Osteoblast (primary cell): ENCODE measurements at places on chromosomes 2 and 18. TPM values are rescaled to one million over a fixed set of nuclear protein-coding genes. Genes with fewer than 3 reads are reported as not detected.

DNA sequence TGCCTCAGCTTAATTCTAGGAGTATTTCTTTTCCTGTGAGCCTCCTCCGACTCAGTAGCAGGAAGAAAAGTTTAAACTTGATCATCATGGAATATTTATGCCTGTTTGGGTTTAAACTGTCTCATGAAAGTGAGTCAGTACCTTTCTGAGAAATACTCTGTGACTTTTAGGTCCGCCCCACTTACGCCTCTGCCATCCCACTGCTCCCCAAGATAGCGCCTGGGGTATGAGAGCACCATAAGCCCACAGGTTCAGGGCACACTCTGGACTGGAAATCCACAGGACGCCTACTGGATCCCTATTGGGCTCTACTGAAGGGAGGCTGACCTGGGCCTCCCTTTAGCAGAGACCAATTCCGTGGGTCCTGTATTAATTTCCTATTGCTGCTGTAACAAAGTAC is 175.8 kb upstream of the CDH20 start:
- no peak overlapping the region for H3K4me3 ChIP-seq
- no peaks in the 10 kb centered on the region for H3K36me3 ChIP-seq
- DNase-seq = no peak
- H3K27me3 ChIP-seq = no peaks in the 10 kb centered on the region
- no peaks in the 10 kb centered on the region for H3K4me1 ChIP-seq

DNA sequence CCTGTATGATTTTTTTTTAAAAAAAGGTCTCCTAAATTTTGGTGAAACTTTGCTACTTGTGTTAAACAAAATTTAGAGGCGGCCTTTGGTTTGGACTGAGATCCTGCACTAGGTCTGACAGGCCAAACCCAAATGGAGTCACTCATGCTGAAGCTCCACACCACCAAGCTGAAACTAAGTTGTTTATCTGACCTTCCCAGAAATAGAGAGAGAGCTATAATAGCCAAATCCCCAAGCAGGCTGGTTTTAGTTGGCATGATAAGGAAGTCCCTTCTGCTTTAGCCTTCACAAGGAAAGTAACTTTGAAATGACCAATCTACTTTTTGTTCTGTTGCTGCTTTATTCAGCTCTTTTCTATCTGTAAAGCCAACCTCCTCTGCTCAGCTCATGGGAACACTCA is 17.1 kb upstream of the THUMPD2 start:
- no peaks in the 10 kb centered on the region for H3K4me1 ChIP-seq
- DNase-seq = no peak
- H3K4me3 ChIP-seq = no peak overlapping the region
- no peak overlapping the region for H3K27ac ChIP-seq

DNA sequence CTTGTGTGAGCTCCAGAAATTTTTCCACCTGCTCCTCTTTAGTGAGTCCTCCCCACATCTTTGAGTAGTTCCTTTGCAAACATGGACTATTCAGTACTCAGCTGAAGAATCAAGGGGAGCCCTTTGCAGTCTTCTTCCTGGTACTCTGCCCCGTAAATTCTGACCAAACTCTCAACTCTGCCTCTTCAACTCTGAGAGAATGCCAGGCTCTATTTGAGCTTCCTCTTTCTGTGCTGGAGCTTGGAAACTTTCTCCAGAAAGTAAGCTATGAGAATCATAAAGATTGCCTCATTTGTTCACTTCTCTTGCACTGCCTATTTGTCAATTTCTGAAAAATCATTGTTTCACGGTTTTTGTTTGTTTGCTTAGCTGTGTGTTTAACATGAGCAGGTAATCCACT is 7.4 kb upstream of the STAT4 start:
- H3K4me1 ChIP-seq = peaks cover 20% of the 10 kb centered on the region
- H3K36me3 ChIP-seq = no peaks in the 10 kb centered on the region
- no peak overlapping the region for H3K4me3 ChIP-seq

DNA sequence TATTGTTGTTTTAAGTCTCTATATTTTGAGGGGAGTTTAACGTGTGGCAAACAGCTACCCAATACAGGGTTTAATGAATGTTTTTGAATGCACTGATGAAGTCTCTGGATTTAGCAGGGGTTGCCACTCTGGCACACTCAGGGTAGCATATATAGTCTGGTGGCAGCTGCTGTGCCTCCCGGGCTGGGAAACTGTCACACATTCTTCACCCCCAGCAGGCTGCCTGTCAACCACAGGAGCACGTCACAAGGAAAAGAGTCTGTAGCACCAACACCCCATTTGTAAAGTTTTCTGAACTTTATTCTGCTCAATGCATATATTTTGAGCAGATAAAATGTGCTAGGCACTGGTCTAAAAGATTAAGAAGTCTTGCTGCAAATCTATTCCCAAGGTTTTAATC is 39.3 kb downstream of the NGEF start:
- DNase-seq = no peak
- H3K4me3 ChIP-seq = no peak overlapping the region
- H3K27me3 ChIP-seq = peaks cover 4% of the 10 kb centered on the region
- H3K27ac ChIP-seq = no peak overlapping the region
- no peaks in the 10 kb centered on the region for H3K36me3 ChIP-seq
- H3K4me1 ChIP-seq = peaks cover 4% of the 10 kb centered on the region

DNA sequence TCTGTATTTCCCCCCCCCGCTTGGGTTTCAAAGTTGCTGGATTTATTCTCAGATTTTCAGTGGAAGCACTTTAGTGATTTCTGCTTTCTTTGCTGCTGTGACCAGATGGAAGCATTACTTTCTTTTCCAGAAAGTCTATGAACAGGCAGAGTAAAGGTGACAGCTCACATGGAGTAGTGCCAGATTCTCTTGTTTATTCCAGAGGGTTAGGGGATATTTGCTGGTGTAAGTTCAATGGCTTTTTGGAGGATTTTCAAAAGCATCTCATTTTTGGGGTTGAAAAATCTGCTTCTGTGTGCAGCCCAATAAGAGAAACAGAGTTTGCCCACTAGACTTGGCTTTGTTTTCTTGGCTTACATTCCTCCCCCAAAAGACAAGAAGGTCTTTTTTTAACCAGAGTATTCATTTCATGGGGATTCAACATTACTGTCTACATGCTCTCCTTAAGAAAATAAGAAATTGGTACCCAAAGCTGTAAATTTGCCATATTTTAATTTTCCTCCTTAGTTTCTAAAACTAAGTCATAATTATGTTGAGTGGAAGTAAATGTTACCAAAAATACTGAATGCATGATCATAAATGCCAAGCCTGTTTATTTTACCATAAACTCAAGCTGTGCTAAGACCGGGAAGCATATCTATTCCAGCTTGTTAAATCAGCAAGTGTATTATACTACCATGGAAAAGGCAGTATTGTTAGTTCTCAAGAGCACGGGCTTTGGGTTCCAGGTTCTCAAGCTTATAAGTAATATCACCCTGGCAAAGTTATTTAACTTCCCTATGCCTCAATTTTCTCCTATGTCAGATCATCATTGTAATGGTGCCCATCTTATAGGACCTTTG is 557.2 kb downstream of the CPS1 start:
- H3K4me1 ChIP-seq = no peaks in the 10 kb centered on the region
- H3K27ac ChIP-seq = no peak overlapping the region
- H3K36me3 ChIP-seq = no peaks in the 10 kb centered on the region

Gene CYP27A1
- total RNA-seq = 21.2 and 25.0 TPM in 2 replicates

- no peak for DNase-seq
- H3K4me1 ChIP-seq = peaks cover 40% of the 10 kb centered on the region
- H3K4me3 ChIP-seq = no peak overlapping the region
- no peaks in the 10 kb centered on the region for H3K27me3 ChIP-seq
- H3K27ac ChIP-seq = peak overlapping the region; percentile 96
- H3K36me3 ChIP-seq = no peaks in the 10 kb centered on the region
These were observed 145.5 kb upstream of the ITGA6 start for GRCh38 chr2:172281648-172282570.

Gene KIAA2012
- under 0.01 TPM in 1 of 2 replicates, not detected in the other for total RNA-seq

Gene MERTK
- 0.59 and 0.72 TPM in 2 replicates for total RNA-seq

DNA sequence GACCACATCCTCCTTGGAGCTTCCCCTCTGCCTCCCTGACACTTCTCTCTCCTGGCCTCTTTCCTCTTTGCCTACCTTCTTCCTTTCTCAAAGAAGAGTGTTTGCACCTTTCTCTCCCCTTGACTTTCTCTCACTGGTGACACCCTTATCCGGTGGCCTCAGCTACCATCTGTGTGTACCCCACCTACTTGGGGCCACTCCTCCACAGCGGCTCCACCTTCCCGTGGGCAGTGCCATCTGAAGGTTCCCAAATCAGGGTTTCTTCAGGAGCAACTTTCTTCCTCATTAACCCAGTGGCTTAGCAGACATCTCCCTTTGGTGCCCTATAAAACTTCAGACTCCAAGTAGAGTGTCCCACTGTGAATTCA is 5.3 kb upstream of the NCL start:
- no peaks in the 10 kb centered on the region for H3K27me3 ChIP-seq
- H3K27ac ChIP-seq = no peak overlapping the region
- H3K4me1 ChIP-seq = peaks cover 7% of the 10 kb centered on the region
- no peak overlapping the region for H3K4me3 ChIP-seq

Gene GPR45
- not detected in 2 replicates for total RNA-seq

Gene STAT4
- total RNA-seq = 11.5 and 16.6 TPM in 2 replicates

Gene HSBP1L1
- 9.4 and 11.2 TPM in 2 replicates for total RNA-seq

- H3K4me3 ChIP-seq = no peak overlapping the region
- DNase-seq = no peak
- H3K27me3 ChIP-seq = peaks cover 19% of the 10 kb centered on the region
- no peak overlapping the region for H3K27ac ChIP-seq
- H3K4me1 ChIP-seq = no peaks in the 10 kb centered on the region
- no peaks in the 10 kb centered on the region for H3K36me3 ChIP-seq
These were observed 61.3 kb downstream of the PMAIP1 start for GRCh38 chr18:59961070-59961469.

Gene TMEM237
- total RNA-seq = 43.6 and 49.6 TPM in 2 replicates

Gene ZAP70
- under 0.01 TPM in 2 replicates for total RNA-seq

DNA sequence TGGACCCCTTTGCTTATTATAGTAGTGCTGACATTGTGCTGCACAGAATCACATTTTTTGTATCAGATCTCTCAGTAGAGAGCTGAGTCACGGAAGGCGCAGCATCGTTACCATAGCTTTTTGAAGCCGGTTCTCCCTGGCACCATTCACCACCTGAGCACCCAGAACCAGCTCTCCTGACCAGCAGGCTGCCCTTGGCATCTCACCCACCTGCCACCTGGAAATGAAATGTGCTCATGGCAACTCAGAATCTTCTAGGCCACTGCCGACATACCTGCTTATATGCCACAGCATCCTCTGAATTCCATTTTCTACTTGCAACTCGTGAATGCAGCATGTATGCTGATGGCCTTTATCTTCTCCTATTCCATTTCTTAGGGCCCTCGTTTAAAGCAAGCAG is 62.7 kb downstream of the COA5 start:
- no peak for DNase-seq
- H3K4me3 ChIP-seq = no peak overlapping the region
- H3K27ac ChIP-seq = no peak overlapping the region
- H3K27me3 ChIP-seq = no peaks in the 10 kb centered on the region

Gene CRACDL
- not detected in 2 replicates for total RNA-seq

GRCh38 chr18:2134364-2134763 is 436.9 kb downstream of the METTL4 start:
- H3K36me3 ChIP-seq = no peaks in the 10 kb centered on the region
- no peak overlapping the region for H3K27ac ChIP-seq
- no peak overlapping the region for H3K4me3 ChIP-seq
- H3K4me1 ChIP-seq = no peaks in the 10 kb centered on the region
- no peaks in the 10 kb centered on the region for H3K27me3 ChIP-seq
- DNase-seq = no peak

Gene SLC8A1
- total RNA-seq = 77.2 and 82.9 TPM in 2 replicates

DNA sequence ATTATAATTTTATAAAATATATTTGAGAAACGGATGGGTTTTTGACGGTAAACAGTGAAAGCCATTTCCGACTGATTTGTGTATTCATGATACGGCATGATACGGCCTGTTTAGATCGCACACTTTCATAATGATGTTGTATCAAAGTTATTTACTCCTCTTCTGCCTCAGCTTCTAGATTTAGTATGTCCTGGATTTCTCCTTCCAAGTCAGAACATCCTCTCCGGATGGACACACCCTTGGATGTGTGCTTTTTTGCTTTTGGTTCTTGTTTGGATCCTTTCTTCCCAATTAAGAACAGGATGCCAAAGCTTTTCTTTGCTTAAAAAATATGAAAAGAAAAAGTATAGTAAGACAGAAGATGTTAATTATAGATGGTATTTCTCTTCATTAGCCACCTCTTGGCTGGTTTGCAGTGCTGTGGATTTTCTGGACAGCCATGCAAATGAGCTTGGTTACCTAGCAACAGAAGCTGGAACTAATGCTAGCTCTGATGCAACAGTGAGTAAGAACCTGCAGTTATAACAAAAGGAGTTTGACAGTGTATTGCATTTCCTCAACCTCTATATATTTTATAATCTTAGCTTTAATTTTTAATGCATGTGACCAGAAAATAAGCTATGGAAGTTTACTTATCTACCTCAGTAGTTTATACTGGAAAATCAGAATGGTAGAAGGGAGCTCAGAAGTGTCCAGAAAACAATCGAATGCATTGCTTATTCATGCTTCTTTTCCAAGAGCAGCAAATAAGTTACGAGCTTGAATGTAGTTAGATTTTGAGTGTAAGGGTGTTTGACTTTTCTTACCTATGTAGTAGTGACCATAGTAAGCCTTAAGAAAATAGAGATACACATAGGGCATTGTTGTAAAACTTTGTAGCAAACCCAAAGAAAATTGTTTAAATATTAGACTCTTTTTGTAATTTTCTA is 27.9 kb downstream of the RMND5A start:
- H3K27ac ChIP-seq = no peak overlapping the region
- no peaks in the 10 kb centered on the region for H3K36me3 ChIP-seq
- H3K27me3 ChIP-seq = no peaks in the 10 kb centered on the region
- H3K4me1 ChIP-seq = peaks cover 1% of the 10 kb centered on the region

Gene GATA6
- total RNA-seq = 10.9 and 16.6 TPM in 2 replicates

GRCh38 chr2:68463287-68463877 is 3.7 kb downstream of the FBXO48 start:
- no peak overlapping the region for H3K27ac ChIP-seq
- DNase-seq = peak; percentile 37
- no peak overlapping the region for H3K4me3 ChIP-seq
- no peaks in the 10 kb centered on the region for H3K36me3 ChIP-seq

DNA sequence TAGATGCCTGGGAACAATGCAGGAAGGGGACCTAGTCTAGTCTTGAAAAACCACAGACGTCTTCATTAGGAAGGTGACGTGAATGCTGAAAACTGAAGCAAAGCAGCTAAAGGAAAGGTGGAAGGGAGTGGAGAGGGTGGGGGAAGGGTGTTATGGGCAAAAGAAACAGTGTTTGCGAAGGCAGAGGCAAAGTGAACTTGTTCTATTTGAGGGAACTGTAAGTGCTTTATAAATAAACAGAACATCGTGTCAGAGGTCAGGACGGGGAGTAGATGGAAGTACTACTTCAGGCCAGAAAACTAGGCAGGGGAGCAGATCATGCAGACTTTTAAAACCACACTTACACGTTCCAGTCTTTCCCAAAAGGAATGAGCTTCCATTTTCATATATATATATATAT is 57.8 kb downstream of the FASTKD2 start:
- H3K27ac ChIP-seq = no peak overlapping the region
- no peaks in the 10 kb centered on the region for H3K4me1 ChIP-seq
- H3K36me3 ChIP-seq = no peaks in the 10 kb centered on the region
- H3K4me3 ChIP-seq = no peak overlapping the region
- no peak for DNase-seq

- no peak overlapping the region for H3K4me3 ChIP-seq
- no peaks in the 10 kb centered on the region for H3K4me1 ChIP-seq
- H3K27ac ChIP-seq = no peak overlapping the region
- no peaks in the 10 kb centered on the region for H3K27me3 ChIP-seq
- H3K36me3 ChIP-seq = no peaks in the 10 kb centered on the region
These were observed 402.8 kb upstream of the DSEL start for GRCh38 chr18:67919316-67919715.

Gene NT5C1B
- total RNA-seq = not detected in 2 replicates
